ENCODE measurements at places on chromosomes 12 and 14. TPM values are rescaled to one million over a fixed set of nuclear protein-coding genes. Genes with fewer than 3 reads are reported as not detected.

Gene PDZRN4
- not detected for total RNA-seq

Gene TSPAN9
- 35.2 TPM for total RNA-seq

Gene ESPL1
- total RNA-seq, result 19.0 TPM

Gene LRTM2
- total RNA-seq, result not detected

Gene MANSC1
- total RNA-seq, result 3.1 TPM

Gene RNASE3
- not detected for total RNA-seq

Gene BDKRB1
- total RNA-seq, result 0.47 TPM

Gene STXBP6
- 2.0 TPM for total RNA-seq

Gene MDP1
- 30.7 TPM for total RNA-seq

Gene PDE3A
- total RNA-seq, result 3.1 TPM

Gene LRFN5
- not detected for total RNA-seq

Gene YAF2
- 23.4 TPM for total RNA-seq

Gene ERBB3
- 1.2 TPM for total RNA-seq

Gene PTPN21
- 9.0 TPM for total RNA-seq

Gene GCN1
- 55.1 TPM for total RNA-seq

All from A549 treated with Mapracorat at 1 μM for 4 hours (cell line).